ENCODE measurements at places on chromosomes 2 and 18.
A peak's percentile ranks its signal among the peaks of the same experiment; 100 is the strongest.

DNA sequence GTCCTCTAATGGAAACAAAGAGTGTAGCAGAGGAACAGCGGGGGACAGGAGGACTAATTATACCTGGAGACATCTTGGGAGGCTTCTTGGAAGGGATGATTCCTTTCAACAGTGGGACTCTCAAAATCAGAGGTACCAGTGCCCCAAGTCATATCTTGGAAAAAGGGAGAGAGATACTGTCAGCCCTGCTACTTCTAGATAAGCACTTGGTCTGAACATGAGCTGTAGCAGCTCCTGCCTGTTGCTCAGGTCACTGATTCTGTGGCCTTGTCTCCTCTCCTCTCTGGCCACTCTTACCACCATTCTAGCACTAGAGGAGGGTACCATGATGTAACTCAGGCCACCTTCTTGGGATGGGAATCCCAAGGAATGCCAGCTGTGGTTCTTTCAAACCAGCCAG, 54.5 kb downstream of the MFSD6 start:
- DNase-seq, result no peak

GRCh38 chr2:37711308-37711731, 39.9 kb upstream of the CDC42EP3 start:
- peak; percentile 78 for DNase-seq

GRCh38 chr2:160956243-160956802, 203.9 kb upstream of the TANK start:
- no peak for DNase-seq

DNA sequence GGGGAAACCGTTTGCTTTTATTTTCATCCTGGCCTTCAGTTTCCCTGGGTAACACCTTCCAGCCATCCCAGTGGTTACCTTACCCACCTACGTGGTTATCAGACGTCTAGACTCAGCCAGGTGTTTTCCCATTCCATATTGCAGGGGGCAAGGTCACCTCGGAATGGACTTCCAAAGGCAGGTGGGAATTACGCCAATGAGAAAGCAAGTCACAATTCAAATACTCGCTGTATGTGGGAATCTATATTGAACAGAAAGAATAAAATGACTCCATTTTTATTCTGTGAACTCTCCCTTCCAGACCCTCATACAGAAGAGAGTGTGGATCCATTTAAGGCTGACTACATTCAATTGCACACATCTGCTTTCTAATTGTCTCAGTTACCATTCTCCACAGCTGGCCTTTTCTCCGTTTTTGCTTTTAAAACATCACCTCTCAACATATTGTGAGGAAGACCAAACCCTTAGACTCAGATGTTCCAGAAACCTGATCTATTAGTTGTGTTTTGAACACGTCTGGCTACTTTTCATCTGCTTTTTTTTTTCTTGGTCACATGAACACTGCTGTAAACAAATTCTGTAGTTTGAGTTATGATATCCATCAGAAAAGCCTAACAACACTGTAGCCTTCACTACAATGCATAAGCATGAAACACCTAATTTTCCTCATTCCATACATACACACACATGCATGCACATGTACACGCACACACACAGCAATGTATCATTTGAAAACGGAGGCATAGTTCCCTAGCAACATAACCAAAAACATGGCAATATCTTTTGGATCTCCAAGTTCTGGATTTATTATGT, 59.8 kb downstream of the BCL2 start:
- no peak for DNase-seq

DNA sequence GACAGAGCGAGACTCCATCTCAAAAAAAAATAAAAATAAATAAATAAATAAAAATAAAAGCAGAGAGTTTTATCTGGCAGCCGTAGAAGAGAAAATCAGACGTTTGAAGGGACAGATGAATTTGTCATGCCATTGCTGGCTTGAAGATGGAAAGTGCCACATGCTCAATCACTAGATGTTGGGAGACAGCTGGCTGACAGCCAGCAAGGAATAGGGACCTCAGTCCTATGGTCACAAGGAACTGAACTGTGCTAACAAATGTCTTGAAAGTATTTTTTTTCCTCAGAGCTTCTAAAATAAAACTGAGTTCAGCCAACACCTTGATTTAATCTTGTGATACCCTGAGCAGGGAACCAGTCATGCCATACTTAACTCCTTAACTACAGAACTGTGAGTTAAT, 65.4 kb downstream of the DTNA start:
- no peak for DNase-seq

- DNase-seq, result no peak
Observed at GRCh38 chr2:119943058-119943457, 69.8 kb upstream of the EPB41L5 start.

All from KBM-7 (cell line).